Liver (tissue), 10 donors: ENCODE measurements at places on chromosomes 16 and 17. TPM values are rescaled to one million over a fixed set of nuclear protein-coding genes. Genes with fewer than 3 reads are reported as not detected.

The RSL1D1 gene
- 59.7 TPM for total RNA-seq

The HAS3 gene
- 0.75 TPM for total RNA-seq

The RASL10B gene
- total RNA-seq: 3.8 TPM

- no peak for DNase-seq
These were observed 9.1 kb downstream of the ASPHD1 start for GRCh38 chr16:29909391-29909790.

- DNase-seq: no peak
These were observed 49.3 kb upstream of the JPH3 start for GRCh38 chr16:87552772-87553573.

DNA sequence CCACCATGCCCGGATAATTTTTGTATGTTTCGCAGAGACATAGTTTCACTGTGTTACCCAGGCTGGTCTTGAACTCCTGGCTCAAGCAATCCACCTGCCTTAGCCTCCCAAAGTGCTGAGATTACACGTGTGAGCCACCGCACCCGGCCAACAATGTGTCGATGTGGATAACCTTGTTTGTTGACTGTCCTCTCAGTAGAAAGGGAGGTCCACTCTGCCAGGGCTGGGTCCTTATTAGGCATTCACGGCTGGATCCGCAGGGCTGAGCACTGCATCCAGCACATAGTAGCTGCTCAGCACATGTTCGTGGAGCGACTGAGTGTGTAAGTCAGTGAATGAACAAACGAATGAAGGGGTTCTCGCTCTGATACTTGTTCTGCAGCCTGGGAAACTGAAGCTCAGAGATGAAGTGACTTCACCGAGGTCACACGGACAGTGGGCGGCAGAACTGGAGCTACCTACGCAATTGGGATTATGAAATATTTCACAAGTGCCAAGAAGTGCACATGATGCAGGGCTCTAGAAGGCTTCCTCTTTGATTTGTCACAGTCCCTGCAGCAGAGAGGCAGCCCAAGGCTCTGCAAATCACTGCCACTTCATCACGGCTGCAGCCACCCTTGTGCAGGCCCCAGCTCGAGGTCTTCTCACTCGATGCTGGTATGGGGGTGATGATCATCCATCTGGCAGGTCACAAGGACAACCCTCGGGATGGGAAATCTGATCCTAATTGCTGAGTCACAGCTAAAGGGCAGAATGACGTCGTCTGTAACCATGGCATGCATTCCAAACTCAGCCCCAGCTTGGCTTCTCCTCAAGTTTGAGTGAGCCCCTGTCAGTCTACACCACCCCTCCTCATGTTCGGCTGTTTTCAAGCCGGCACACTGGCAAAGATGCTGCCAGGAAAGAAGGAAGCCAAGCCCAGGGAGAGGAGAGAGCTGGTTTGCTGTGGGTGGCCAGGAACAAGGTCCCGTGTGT is 28.0 kb upstream of the SNN start:
- DNase-seq: no peak

GRCh38 chr16:84700446-84701300 is 873 bp downstream of the USP10 start:
- DNase-seq: peak; percentile 37
